Small intestine (tissue), 16 donors: ENCODE measurements at places on chromosomes 4 and X. TPM values are rescaled to one million over a fixed set of nuclear protein-coding genes. Genes with fewer than 3 reads are reported as not detected.

Gene GAGE12H
- polyA plus RNA-seq, result not detected

Gene CHRDL1
- 0.81 TPM for polyA plus RNA-seq

Gene SSX3
- polyA plus RNA-seq, result not detected

Gene MGAT4D
- not detected for polyA plus RNA-seq

Gene TCEAL7
- polyA plus RNA-seq, result 10.8 TPM

Gene ARHGAP36
- polyA plus RNA-seq, result not detected

Gene SCFD2
- 3.0 TPM for polyA plus RNA-seq

Gene ZXDB
- polyA plus RNA-seq, result 8.6 TPM

Gene CENPE
- polyA plus RNA-seq, result under 0.01 TPM

Gene NDNF
- 0.54 TPM for polyA plus RNA-seq

Gene CXCL11
- polyA plus RNA-seq, result not detected

Gene LRIT3
- polyA plus RNA-seq, result 0.24 TPM

Gene XAGE5
- not detected for polyA plus RNA-seq

Gene PABPC4L
- polyA plus RNA-seq, result 0.21 TPM

Gene ARX
- 1.4 TPM for polyA plus RNA-seq

Gene KIAA1210
- 0.07 TPM for polyA plus RNA-seq

Gene PPEF2
- not detected for polyA plus RNA-seq

Gene PAGE2B
- 0.24 TPM for polyA plus RNA-seq

Gene GRSF1
- 64.5 TPM for polyA plus RNA-seq

Gene HGFAC
- 0.21 TPM for polyA plus RNA-seq

Gene MRFAP1
- 324 TPM for polyA plus RNA-seq

Gene PRKX
- polyA plus RNA-seq, result 8.6 TPM

Gene PRPS2
- polyA plus RNA-seq, result 32.0 TPM

Gene ELF4
- polyA plus RNA-seq, result 45.4 TPM

Gene MMAA
- 13.7 TPM for polyA plus RNA-seq

Gene FAT1
- polyA plus RNA-seq, result 67.8 TPM
